DMS153 (cell line): ENCODE measurements at places on chromosomes 2 and 18.

GRCh38 chr2:47653036-47653435 is 129.9 kb upstream of the MSH6 start:
- DNase-seq, result no peak

- DNase-seq, result peak; percentile 69
Observed at GRCh38 chr18:62715436-62715758, at the start of gene PHLPP1. Gene PHLPP1 (plus strand): TSS chr18:62715541. CDS start chr18:62715684, 143 bp downstream.

DNA sequence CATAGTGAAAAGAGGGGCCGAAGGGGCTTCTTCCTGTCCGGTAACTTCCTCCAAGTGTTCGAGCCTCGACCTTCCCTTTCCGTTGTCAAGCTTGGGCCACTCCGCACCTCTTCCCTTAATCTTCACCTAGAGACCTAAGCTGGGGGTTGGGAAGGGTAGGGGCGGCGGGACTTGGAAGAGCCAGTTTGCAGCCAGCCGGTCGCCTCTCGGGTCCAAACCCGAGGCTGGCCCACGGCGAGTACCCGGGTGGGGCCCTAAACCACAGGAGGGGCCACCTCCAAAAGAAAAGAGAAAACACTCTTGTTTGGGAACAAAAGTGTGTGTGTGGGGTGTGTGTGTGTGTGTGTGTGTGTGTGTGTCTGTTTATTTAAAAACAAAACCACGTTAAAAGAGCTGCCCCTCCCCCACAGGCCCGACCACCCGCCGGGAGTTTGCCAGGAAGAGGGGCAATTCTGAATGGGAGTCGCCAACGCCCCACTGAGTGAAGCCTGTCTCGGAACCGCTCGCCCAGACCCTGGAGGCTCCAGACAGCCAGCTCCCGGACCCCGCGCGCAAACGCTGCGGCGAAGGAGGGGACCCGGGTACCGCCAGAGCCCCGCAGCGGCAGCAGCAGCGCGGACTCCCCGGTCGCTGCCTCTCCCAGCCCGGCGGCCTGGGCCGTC is 488 bp upstream of the RHOB start:
- no peak for DNase-seq

DNA sequence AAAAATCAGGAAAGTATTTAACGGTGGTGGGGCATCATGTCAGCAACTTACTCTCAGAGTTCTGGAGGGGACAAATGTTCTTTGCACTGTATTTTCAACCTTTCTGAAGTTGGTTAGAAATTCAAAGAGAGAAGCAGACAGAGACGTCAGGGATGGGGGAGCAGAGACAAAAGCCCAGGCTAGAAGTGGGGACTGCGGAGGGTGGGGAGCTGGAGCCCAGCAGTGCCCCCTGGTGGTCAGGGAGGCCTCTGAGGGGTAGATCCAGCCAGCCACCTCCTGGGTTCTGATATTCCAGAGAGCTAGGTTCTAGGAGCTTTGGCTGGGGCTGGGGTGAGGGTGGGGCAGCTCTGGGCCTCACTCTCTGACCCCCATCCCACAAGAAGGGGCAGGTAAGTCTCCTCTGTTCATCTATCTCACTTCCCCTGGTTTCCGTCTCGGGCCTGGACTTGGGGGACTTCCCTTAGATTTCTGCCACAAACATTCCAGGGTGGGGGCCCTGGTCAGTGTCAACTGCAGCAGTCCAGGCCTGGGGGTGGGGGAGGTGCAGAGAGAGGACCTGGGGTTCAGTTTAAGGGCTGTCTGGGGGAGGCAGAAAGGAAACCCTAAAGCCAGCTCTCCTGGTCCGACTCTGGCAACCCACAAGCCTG is 8.9 kb downstream of the TNS1 start:
- no peak for DNase-seq

DNA sequence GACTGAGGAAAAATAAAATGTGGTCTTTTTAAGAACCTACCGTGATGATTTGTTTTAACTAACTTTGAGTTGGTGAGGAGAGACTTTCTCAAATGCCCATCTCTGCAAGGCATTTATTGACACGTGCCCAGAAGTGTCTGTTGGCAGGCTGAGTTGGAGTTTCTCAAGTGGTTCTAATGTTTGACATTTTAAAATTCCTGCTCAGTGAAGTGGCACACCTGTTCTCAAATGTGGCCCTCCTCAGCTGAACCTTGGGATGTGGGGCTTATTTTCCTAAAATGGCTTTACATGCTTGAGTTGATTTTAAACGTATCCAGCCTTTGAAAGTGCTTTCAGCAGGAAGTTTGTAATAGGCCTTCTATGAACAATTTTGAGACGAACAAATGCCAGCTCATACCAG is 876 bp upstream of the CAVIN2 start:
- DNase-seq, result no peak

- no peak for DNase-seq
Observed at GRCh38 chr2:171083451-171083850, 77.2 kb downstream of the TLK1 start.

- no peak for DNase-seq
Observed at GRCh38 chr2:29527947-29528346, 393.4 kb downstream of the ALK start.

DNA sequence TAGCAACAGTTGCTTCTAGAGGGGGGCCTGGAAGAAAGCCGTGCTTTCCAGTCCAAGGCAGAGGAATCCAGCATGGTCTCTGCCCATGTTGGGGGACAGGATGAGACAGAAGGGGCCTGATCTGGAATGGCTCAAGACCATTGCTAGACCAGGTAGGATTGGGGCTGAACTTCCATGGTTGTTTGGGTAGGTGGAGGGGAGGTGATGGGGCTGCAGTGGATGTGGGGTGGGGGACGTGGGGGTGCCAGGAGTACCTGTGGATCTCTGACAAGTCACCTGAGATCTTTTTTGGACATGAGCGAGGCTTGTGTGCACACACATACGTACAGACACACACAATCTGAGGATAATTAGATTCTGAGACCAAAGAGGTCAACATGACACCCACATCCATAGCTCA is 228.7 kb upstream of the SKOR2 start:
- no peak for DNase-seq

GRCh38 chr2:147614471-147614870 is 230.4 kb upstream of the ACVR2A start:
- DNase-seq, result no peak

DNA sequence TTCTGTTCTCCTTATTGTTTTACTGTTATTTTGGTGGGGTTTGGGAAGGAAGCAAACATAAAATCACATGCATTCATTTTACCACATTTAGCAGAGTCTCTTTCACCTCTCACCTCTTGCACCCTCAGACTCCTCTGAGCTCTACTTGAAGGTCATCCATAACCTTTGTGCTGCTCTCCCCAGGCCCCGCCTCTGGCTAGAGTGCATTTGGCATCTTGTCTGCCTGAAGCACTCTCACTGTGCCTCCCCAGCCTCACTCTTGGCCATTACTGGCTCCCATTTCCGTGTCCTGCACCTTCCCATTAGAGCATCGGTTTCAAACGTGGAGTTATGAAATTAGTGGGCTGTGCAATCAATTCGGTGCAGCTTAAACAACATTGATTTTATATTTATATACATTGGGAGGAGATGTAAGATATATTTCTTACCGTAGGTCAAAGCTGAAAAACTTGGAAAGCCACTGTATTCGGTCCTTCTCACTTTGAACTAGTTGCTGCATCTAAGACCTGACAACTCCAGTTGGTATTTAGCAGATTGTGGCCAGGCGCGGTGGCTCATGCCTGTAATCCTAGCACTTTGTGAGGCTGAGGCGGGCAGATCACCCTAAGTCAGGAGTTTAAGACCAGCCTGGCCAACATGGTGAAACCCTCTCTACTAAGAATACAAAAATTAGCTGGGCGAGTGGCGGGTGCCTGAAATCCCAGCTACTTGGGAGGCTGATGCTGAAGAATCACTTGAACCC is 6.9 kb upstream of the ZFAND2B start:
- DNase-seq, result no peak

DNA sequence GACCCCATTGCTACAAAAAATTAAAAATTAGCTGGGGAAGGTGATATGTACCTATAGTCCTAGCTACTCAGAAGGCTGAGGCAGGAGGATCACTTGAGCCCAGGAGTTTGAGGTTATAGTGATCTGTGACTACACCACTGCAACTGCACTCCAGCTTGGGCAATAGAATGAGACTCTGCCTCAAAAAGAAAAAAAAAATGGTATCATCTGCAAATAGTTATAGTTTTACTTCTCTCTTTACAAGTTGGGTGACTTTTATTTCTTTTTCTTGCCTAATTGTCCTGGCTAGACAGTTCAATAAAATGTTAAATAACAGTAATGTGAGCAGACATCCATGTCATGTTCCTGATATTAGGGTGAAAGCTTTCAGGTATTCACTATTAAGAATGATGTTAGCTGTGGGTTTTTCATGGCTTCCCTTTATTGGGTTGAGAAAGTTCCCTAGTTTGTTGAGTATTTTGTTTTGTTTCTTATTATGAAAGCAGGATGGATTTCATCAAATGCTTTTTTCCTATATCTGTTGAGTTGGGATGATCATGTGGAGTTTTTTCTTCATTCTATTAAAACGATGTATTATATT is 24.9 kb upstream of the ACOXL start:
- no peak for DNase-seq

DNA sequence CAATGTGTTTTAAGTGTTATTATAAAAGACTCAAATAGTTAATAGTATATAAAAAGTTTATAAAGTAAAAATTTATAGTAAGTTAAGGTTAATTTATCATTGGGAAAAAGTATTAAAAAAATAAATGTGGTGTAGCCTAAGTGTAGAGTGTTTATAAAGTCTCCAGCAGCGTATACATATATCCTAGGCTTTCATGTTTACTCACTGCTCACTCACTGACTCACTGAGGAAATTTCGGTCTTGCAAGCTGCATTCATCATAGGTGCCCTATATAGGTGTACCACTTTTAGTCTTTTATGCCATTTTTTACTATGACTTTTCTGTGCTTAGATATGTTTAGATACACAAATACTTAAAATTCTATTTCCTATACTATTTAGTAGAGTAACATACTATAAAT is 866.0 kb downstream of the CBLN2 start:
- DNase-seq, result no peak

- no peak for DNase-seq
Observed at GRCh38 chr2:100616841-100617390, 54.1 kb downstream of the PDCL3 start.

- no peak for DNase-seq
Observed at GRCh38 chr2:43837831-43838559, 644 bp downstream of the ABCG5 start.

GRCh38 chr2:239693330-239693729 is 292.5 kb upstream of the HDAC4 start:
- DNase-seq, result no peak

- no peak for DNase-seq
Observed at GRCh38 chr2:132652474-132652873, 17.5 kb downstream of the LYPD1 start.

GRCh38 chr2:56505885-56506284 is 322.1 kb downstream of the CCDC85A start:
- DNase-seq, result no peak
